ENCODE measurements at places on chromosomes 2 and 18. TPM values are rescaled to one million over a fixed set of nuclear protein-coding genes. Genes with fewer than 3 reads are reported as not detected.

TSPYL6 gene
- total RNA-seq = not detected

DNA sequence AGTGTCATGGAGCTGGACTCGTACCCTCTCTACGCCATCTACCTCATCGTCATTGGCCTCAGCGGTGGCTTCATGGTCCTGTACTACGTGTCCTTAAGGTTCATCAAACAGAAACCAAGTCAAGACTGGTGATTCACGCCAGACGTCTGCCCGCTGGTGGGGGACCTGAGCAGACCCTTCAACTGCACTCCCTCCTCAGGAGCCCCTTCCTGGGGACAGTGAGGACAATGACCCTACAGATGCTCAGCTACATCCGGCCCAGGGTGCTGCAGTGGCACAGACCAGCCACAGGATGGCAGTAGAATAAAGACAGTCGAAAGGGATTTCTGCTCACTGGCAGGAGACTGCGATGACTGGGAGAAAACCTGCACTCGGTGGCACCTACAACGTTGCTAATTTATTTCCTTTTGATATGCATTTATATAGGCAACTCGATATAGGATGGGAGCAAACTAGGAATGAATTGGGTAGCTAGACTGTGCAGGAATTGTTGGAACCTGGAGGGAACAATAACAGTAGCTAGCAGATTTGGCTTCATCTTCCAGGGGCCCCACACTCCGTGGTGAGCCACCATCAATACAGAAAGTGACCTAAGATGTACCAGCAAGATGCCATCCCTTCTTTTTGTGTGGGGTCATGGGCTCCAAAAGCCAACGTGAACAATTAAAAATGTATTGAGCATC, 39.2 kb downstream of the ABCG8 start:
- DNase-seq = peak; percentile 77

CDCA7 gene
- 9.3 TPM for total RNA-seq

- DNase-seq = no peak
These were observed 427.5 kb downstream of the LRATD1 start for GRCh38 chr2:15059870-15060512.

SETBP1 gene
- total RNA-seq = 17.8 TPM

- DNase-seq = no peak
These were observed 142.0 kb upstream of the UNC80 start for GRCh38 chr2:209629597-209629996.

GRCh38 chr2:158392687-158393086, 63.9 kb downstream of the CCDC148 start:
- no peak for DNase-seq

ANKRD12 gene
- total RNA-seq = 108 TPM

DNA sequence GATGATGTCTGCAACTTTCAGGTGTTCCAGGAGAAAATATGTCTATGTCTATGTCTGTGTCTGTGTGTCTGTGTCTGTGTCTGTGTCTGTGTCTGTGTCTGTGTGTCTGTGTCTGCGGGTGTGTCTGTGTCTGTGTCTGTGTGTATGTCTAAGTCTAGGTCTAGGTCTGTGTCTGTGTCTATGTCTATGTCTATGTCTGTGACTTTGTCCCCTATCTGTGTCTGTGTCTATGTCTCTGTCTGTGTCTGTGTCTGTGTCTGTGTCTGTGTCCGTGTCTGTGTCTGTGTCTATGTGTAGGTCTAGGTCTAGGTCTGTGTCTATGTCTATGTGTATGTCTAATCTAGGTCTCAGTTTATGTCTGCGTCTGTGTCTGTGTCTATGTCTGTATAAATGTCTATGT, 10.5 kb downstream of the IL1R2 start:
- DNase-seq = no peak

GRCh38 chr2:217058791-217059755, 199.2 kb upstream of the TNP1 start:
- no peak for DNase-seq

- DNase-seq = no peak
These were observed 70.5 kb upstream of the ZCCHC2 start for GRCh38 chr18:62452280-62452831.

GRCh38 chr2:215066124-215066523, 72.3 kb downstream of the ABCA12 start:
- no peak for DNase-seq

POU3F3 gene
- total RNA-seq = 0.14 TPM

GRCh38 chr2:188280811-188281222, 10.9 kb upstream of the GULP1 start:
- DNase-seq = no peak

SCN3A gene
- total RNA-seq = 2.6 TPM

LDAH gene
- total RNA-seq = 18.8 TPM

DNA sequence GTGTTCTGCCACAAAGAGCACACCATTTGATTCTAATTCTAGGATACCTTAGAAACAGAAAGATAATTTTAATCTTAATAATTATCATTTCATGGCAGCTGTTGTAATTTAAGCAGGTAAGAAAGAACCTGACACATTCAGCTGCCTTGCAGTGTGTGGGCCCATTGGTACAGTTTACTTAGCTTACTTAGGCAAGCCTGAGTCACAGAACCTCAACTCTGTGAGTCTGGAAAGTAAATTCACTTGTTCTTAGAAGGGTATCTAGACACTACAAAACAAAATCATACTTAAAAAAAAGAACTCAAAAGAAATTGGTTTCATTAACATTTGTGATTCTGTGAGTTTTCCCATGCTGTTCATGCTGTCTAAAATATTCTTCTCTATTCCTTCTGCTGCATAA, 956.3 kb upstream of the SLC39A10 start:
- no peak for DNase-seq

MTCL1 gene
- 141 TPM for total RNA-seq

DNA sequence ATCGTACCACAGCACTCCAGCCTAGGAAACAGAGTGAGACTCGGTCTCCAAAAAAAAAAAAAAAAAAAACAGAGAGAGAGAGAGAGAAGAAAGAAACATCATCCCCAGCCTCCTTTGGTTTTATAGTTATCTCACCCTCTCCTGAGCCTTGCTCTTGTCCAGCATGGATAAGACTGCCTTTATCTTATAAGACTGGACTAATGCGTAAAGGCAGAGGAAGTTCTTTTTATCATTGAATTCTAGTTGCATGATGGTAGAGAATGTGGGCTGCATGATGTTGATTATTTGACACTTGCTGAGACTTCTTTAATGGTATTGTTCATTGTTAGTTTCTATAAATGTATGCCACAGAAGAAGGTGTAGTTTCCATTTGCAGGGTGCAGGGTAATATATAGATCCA, 124.4 kb downstream of the ZBTB7C start:
- no peak for DNase-seq

HAT1 gene
- total RNA-seq = 22.2 TPM
